ENCODE measurements at places on chromosomes 1 and 21.

- no peak for DNase-seq
- no peaks in the 10 kb centered on the region for H3K27me3 ChIP-seq
- no peaks in the 10 kb centered on the region for H3K36me3 ChIP-seq
- H3K27ac ChIP-seq: peak overlapping the region; percentile 76
These were observed 534 bp downstream of the DNAJC28 start for GRCh38 chr21:33490991-33491372.

- no peak overlapping the region for H3K27ac ChIP-seq
- no peak overlapping the region for H3K4me3 ChIP-seq
- H3K36me3 ChIP-seq: peaks cover 1% of the 10 kb centered on the region
- peaks cover 3% of the 10 kb centered on the region for H3K4me1 ChIP-seq
These were observed 5.4 kb upstream of the DISP3 start for GRCh38 chr1:11473491-11474034.

DNA sequence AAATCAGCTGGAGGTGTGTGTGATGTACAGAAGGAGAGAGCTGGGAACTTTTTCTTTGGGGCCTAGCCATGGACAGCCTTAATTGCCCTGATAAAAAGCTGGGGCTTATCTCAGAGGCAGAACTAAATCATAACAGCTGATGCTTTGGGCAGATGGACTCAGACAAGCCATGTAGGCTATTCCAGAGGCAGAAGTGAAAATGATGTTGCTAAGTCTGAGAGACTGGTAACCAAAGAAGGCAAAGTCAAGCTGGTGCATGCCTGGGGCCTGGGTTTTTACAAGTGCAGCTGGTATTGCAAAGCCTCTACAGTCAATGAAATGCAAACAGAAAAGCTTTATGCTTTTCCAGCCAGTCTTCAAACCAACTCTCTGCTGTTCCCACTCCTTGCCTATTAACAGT, 39.0 kb upstream of the LMX1A start:
- DNase-seq: no peak
- H3K36me3 ChIP-seq: no peaks in the 10 kb centered on the region
- peaks cover 11% of the 10 kb centered on the region for H3K4me1 ChIP-seq
- H3K27ac ChIP-seq: no peak overlapping the region

DNA sequence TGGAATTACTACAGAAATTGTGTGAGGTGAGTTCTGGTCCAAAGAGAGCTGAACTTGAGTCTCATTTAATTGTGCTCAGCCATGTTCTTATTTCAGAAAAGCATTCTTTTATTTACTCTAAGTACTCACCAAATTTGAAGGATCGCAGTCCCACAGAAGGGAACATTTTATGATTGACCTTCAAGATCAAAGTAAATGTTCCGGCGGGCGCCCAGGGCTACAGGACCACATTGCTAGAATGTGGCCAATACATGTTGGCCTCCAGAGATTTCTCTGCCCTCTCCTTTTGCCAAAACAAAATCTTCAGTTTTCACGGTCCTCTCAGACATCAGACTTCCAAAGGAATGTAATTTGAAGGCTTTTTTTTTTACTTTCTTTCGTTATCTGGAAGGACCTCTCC, 237.8 kb downstream of the FMN2 start:
- no peak overlapping the region for H3K4me3 ChIP-seq
- no peak for DNase-seq
- no peak overlapping the region for H3K27ac ChIP-seq
- H3K4me1 ChIP-seq: no peaks in the 10 kb centered on the region
- no peaks in the 10 kb centered on the region for H3K27me3 ChIP-seq
- H3K36me3 ChIP-seq: no peaks in the 10 kb centered on the region

- H3K27me3 ChIP-seq: peaks cover 8% of the 10 kb centered on the region
- no peak for DNase-seq
- H3K36me3 ChIP-seq: no peaks in the 10 kb centered on the region
- no peak overlapping the region for H3K4me3 ChIP-seq
These were observed 15.2 kb downstream of the PRKAA2 start for GRCh38 chr1:56660293-56660692.

Measured in memory B cell (primary cell).